ENCODE measurements at places on chromosomes 1 and 21. TPM values are rescaled to one million over a fixed set of nuclear protein-coding genes. Genes with fewer than 3 reads are reported as not detected.

- H3K27me3 ChIP-seq: no peaks in the 10 kb centered on the region
- peaks cover 4% of the 10 kb centered on the region for H3K4me1 ChIP-seq
- peaks cover 17% of the 10 kb centered on the region for H3K36me3 ChIP-seq
- DNase-seq: no peak
Measured at GRCh38 chr1:161531986-161532643, 7.8 kb downstream of the HSPA6 start.

- H3K36me3 ChIP-seq: no peaks in the 10 kb centered on the region
- H3K27me3 ChIP-seq: no peaks in the 10 kb centered on the region
- no peak overlapping the region for H3K27ac ChIP-seq
- H3K4me1 ChIP-seq: peaks cover 5% of the 10 kb centered on the region
- DNase-seq: no peak
Measured at GRCh38 chr1:169316556-169316955, 51.0 kb downstream of the NME7 start.

DNA sequence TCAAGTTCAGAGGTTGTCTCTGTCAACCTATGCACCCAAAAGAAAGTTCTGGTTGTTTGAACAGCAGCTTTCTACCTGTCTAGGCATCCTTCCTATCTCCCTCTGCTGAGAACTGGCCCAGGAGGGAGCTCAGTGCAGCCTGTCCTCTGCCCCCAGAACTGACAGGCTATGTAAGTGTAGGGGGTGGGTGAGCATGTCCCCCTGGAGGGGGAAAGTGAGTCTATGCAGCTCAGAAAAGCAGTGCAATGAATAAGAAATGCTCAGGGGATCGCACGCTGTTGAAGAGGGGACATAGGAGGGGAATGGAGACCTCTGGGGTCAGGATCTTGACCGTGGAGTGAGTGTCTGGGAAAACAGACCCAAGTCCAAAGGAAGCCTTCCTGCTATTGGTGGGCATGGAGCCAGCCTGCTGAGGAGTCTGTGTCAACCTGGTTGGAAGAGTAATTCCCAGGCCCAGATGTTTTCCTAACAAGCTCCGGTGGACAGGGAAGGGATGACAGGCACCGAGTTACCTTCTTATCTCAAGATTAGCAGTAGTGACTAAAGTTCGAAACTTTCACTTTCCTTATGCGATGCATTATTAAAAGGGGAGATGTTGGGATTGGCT, 26.1 kb upstream of the FHAD1 start:
- peaks cover 35% of the 10 kb centered on the region for H3K36me3 ChIP-seq
- H3K27me3 ChIP-seq: no peaks in the 10 kb centered on the region
- H3K4me3 ChIP-seq: no peak overlapping the region

Gene GLRX2
- 25.7 TPM for total RNA-seq

GRCh38 chr21:43016728-43017127, 42.4 kb downstream of the PKNOX1 start:
- H3K36me3 ChIP-seq: no peaks in the 10 kb centered on the region
- H3K27me3 ChIP-seq: no peaks in the 10 kb centered on the region
- DNase-seq: no peak
- no peak overlapping the region for H3K4me3 ChIP-seq

Gene ZFP69
- 2.9 TPM for total RNA-seq

GRCh38 chr1:27589841-27590426, 14.0 kb downstream of the AHDC1 start:
- H3K36me3 ChIP-seq: no peaks in the 10 kb centered on the region
- no peak overlapping the region for H3K4me3 ChIP-seq
- DNase-seq: no peak
- H3K27ac ChIP-seq: no peak overlapping the region

Gene TMEM269
- total RNA-seq: 1.7 TPM

DNA sequence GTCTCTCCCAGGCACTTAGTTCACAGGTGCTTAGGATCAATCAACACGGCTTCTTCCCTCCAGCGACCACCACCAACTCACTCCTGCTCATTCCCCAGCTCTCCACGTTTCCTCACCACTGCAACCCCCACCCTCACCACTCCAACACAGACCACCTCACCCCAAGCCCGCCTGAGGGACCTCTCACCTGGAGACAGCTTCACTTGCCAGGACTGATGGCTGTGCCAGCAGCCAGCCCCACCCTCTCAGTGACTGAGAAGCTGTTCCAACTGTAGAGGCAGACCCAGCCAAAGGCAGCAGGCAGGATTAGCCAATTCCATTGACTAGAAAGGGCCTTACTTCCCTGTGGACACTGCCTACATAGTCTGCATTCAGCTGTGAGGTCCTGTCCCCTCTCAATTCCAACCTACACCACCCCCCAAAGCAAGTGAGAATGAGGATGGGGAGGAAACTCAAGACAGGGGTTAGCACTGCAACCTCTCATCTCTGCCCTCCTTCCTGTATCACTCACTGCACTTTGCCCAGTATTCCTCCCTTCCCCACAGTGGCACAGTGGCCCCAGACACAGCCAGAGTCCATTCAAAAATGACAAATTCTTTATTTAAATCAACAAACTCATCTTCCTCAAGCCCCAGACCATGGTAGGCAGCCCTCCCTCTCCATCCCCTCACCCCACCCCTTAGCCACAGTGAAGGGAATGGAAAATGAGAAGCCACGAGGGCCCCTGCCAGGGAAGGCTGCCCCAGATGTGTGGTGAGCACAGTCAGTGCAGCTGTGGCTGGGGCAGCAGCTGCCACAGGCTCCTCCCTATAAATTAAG, 7.6 kb downstream of the TAGLN2 start:
- H3K4me1 ChIP-seq: peaks cover 84% of the 10 kb centered on the region
- H3K27ac ChIP-seq: peak overlapping the region; percentile 6
- peak; percentile 45 for DNase-seq
- H3K27me3 ChIP-seq: no peaks in the 10 kb centered on the region
- H3K4me3 ChIP-seq: no peak overlapping the region

DNA sequence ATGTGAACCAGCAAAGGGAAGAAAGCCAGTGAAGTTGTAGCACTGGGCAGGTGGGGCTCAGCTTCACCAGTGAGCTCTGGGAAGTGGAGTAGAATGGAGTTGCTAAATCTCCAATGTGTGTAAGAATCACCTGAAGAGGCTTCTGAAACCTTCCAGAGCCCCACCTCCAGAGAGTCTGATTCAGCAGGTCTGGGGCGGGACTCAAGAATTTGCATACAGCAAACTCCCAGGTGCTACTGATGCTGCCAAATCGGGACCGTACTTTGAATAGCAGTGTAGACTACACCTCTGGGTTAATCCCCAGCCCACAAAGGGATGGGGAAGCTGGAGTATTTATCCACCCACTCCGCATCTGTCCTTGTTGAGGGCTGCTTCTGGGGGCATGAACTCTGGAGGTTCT, 154.3 kb downstream of the IGSF21 start:
- DNase-seq: no peak
- H3K27ac ChIP-seq: no peak overlapping the region
- no peaks in the 10 kb centered on the region for H3K36me3 ChIP-seq
- H3K4me1 ChIP-seq: no peaks in the 10 kb centered on the region
- H3K4me3 ChIP-seq: no peak overlapping the region

GRCh38 chr1:227532019-227532619, 31.2 kb upstream of the ZNF678 start:
- no peak for DNase-seq
- H3K36me3 ChIP-seq: no peaks in the 10 kb centered on the region
- no peak overlapping the region for H3K4me3 ChIP-seq
- no peak overlapping the region for H3K27ac ChIP-seq
- H3K27me3 ChIP-seq: no peaks in the 10 kb centered on the region
- H3K4me1 ChIP-seq: no peaks in the 10 kb centered on the region

Gene MEX3A
- total RNA-seq: 5.0 TPM

DNA sequence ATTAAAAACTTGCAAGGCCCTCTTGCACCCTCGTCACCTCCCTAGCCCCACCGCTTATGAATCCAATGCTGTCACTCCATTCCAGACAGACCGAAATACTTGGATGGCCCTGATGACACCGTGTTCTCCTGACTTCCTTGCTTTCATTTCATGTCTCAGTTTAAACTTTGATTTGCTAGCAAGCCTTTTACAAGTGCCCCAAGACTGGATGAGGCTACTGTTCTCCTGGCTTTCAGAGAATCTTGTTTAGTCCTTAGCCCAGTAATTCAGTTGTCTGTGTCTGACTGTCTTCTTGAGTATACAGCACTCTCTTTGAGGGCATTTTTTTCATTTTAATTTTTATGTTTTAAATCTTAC, 824 bp upstream of the IFI44L start:
- peak overlapping the region; percentile 70 for H3K27ac ChIP-seq
- H3K4me1 ChIP-seq: peaks cover 30% of the 10 kb centered on the region
- peaks cover 9% of the 10 kb centered on the region for H3K36me3 ChIP-seq
- H3K4me3 ChIP-seq: peak overlapping the region; percentile 65

DNA sequence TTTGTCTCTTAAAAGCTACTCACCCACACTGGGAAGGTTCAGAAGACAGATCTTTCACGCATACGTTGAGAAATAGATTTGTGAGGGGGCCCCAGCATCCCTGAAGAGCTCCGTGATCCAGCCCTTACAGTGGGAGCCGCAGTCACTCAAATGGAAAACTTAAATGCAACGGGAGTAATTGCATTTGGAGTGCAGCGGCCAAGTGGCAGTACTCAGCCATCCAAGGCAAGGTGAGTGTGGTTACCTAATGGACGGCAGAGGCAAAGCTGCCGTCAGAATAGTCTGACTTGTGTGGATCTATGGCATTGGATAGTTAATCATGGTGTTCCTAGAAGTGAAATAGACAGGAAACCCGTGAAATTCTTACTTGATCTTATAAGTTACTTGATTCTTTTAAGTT, 5.1 kb downstream of the SPSB1 start:
- peaks cover 35% of the 10 kb centered on the region for H3K4me1 ChIP-seq
- peaks cover 8% of the 10 kb centered on the region for H3K36me3 ChIP-seq
- no peak overlapping the region for H3K27ac ChIP-seq
- no peak for DNase-seq
- H3K27me3 ChIP-seq: no peaks in the 10 kb centered on the region

GRCh38 chr1:162081316-162081715, 11.8 kb downstream of the NOS1AP start:
- peaks cover 33% of the 10 kb centered on the region for H3K4me1 ChIP-seq
- H3K27me3 ChIP-seq: no peaks in the 10 kb centered on the region
- no peaks in the 10 kb centered on the region for H3K36me3 ChIP-seq
- no peak overlapping the region for H3K27ac ChIP-seq

Gene KIF14
- total RNA-seq: 17.2 TPM

DNA sequence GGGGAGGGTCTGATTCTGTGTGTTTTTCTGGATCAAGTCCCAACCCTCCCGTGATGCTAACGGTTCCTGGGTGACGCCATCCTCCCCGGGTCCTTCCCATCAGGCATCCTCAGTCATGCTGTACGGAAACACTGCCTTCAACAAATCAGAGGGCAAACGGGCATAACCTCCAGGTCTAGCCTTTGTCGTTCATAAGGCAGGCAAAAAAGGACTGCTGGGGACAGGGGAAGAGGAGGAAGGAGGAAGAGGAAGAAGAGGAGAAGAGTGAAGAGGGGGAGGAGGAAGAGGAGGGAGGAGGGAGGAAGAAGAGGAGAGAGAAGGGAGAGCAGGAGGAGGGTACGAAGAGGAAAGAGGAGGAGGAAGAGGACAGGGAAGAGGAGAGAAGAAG, 84.4 kb downstream of the ITPKB start:
- H3K36me3 ChIP-seq: no peaks in the 10 kb centered on the region
- no peak overlapping the region for H3K4me3 ChIP-seq

GRCh38 chr1:236010443-236010842, 54.4 kb downstream of the NID1 start:
- H3K27me3 ChIP-seq: peaks cover 15% of the 10 kb centered on the region
- H3K36me3 ChIP-seq: no peaks in the 10 kb centered on the region
- no peaks in the 10 kb centered on the region for H3K4me1 ChIP-seq
- DNase-seq: no peak

GRCh38 chr1:153776845-153777370, 1.7 kb downstream of the SLC27A3 start:
- peaks cover 14% of the 10 kb centered on the region for H3K27me3 ChIP-seq
- H3K36me3 ChIP-seq: peaks cover 35% of the 10 kb centered on the region
- H3K4me3 ChIP-seq: no peak overlapping the region
- H3K4me1 ChIP-seq: peaks cover 6% of the 10 kb centered on the region

- DNase-seq: no peak
- H3K27me3 ChIP-seq: peaks cover 31% of the 10 kb centered on the region
- H3K4me1 ChIP-seq: no peaks in the 10 kb centered on the region
- no peak overlapping the region for H3K27ac ChIP-seq
- no peaks in the 10 kb centered on the region for H3K36me3 ChIP-seq
Measured at GRCh38 chr1:66690666-66691381, 61.4 kb upstream of the DYNLT5 start.

Gene AQP10
- total RNA-seq: not detected

Gene PGLYRP3
- total RNA-seq: not detected

DNA sequence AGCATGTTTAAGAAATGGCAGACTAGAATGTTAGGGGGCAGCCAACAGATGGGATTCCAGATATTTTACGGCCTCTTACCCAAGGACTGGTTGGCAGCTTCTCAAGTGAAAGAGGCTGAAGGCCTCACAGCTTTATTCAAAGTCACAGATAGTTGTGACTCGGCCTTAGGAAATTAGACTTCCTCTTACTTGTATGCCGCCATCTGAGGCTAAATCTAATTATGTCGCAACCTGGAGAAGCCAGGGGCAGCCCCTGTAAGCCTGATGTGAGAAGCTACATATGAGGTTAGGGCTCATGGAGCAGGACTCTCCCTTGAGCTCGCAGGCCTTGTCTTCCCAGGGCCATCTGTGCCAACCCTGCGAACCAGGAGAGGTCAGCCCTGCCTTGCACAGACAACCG, 352.5 kb downstream of the HHAT start:
- no peak for DNase-seq
- H3K4me3 ChIP-seq: no peak overlapping the region
- no peak overlapping the region for H3K27ac ChIP-seq
- no peaks in the 10 kb centered on the region for H3K4me1 ChIP-seq

Gene MCOLN2
- 12.6 TPM for total RNA-seq

DNA sequence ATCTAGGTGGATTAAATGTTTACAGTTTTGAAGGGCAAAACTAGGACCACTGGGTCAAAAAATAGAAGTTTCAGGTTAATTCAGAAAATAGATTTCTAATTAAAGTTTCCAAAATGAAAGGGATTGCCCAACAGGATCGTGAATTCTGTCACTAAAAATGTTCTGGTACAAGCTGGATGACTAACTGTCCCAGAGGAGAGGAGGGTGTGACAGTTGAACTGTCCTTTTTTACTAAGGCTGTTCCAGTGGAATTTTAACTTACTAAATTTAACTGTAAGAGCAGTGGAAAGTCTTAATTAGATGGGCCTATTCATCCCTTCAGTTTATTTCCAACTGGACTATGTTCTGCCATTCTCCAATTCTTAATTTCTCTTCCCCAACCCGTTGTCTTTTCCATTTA, 7.2 kb downstream of the SNX7 start:
- no peaks in the 10 kb centered on the region for H3K36me3 ChIP-seq
- H3K27ac ChIP-seq: no peak overlapping the region
- no peaks in the 10 kb centered on the region for H3K4me1 ChIP-seq
- H3K27me3 ChIP-seq: no peaks in the 10 kb centered on the region

DNA sequence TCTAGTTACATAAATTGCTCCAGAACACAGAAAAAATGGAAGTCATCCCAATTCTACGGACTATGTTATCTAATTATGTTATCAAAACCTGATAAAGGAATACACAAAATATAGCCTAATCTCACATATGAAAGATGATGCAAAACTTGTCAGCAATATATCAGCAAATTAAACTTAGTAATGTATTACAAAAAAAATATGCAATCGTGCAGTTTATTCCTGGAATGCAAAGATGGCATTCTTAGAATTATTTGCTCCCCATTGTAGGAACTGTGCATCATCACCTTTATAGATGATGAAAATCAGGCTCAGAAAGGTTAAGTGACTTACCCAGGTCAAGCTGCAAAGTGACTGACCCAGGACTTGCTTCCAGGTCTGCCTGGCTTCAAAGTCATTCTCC, 7.8 kb downstream of the FOXE3 start:
- H3K27ac ChIP-seq: no peak overlapping the region
- no peak for DNase-seq
- H3K4me1 ChIP-seq: peaks cover 17% of the 10 kb centered on the region

Measured in Calu3 (cell line).